CD4-positive, alpha-beta T cell (primary cell): ENCODE measurements at places on chromosomes 12 and 14.

- no peak for DNase-seq
Measured at GRCh38 chr12:34387711-34388635, 365.7 kb downstream of the ALG10 start.

DNA sequence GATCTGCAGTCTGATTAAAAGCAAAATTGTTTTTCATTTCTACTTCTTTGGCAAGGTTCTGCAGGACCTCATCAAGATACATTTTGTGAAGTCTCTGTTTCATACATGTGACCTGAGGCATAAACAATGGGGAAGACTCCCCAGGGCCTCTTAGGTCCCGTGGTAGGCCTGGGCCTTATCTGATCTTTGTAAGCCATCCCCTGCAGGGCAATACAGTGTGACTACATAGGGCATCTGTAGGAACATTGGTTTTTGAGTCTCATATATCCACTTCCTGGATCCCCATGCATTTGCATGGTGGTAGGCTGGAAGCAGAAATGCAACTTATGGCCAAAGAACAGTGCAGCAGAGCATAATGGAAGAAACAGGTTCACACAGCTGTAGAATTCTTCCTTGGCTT is 6.0 kb downstream of the FAR2 start:
- DNase-seq = no peak

DNA sequence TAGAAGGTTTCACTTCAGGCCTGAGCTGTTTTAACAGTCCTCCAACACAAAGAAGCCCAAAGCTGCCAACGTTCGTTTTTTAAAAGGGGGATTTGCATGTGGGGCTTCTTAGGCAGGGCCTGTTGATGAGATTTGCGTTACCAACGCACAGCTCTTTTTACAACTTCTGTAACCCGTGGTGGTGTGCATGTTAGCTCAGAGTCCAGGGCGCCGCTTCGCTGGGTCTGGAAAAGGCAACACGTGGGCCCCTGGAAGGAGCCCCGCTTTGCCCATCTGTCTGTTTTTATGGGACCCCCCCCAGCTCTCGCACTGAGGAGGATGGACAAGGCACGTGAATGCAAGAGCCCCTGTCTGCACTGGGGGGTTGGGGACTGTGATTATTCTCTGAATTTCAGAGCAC is 84.0 kb downstream of the ESR2 start:
- no peak for DNase-seq

- no peak for DNase-seq
Measured at GRCh38 chr12:52525661-52526499, 5.7 kb upstream of the KRT5 start.

DNA sequence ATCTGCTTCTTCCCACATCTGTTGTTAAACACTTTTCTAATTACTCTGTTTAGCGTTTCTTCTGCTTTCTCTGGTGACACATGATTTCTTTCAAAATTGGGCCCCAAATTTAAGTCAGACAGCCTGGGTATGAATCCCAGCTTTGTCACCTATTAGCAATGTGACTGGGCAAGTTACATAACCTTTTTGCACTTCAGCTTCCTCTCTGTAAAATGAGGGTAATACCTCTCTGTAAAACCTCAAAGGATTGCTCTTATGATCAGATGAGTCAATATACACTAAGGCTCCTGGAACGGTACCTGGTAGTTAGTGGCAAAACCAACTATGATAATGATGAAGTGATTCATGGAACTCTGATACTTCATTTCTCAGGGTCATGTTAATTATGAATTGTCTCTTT is 33.0 kb downstream of the E2F7 start:
- no peak for DNase-seq
